ENCODE measurements at places on chromosomes 2 and 18.

- no peak for DNase-seq
Measured at GRCh38 chr18:46756559-46757201, at the start of gene ST8SIA5. ST8SIA5 (minus strand) TSS chr18:46757053; CDS start chr18:46756508, 545 bp downstream.

- DNase-seq: peak; percentile 21
Measured at GRCh38 chr2:892892-893291, 57.8 kb upstream of the SNTG2 start.

- no peak for DNase-seq
Measured at GRCh38 chr2:101550555-101550954, 75.6 kb upstream of the RFX8 start.

- no peak for DNase-seq
Measured at GRCh38 chr18:22286585-22286984, 117.2 kb downstream of the GATA6 start.

DNA sequence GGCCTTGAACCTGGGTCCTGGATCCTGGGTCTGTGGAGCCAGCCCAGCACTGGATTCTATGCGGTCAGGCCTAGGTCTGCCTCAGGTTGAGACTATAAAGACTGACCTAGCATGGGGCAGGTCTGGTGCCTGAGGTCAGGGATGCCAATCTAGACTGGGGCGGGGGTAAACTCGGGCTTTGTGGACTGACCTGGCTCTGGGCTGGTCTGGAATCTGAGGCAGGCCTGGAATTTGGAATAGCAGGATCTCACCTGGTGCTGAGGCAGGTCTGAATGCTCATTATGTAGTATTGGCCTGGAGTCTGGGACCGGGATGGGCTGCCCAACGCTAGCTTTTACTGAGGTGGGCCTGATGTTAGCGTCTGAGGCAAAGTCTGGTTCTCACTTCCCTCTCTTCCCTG, 256.0 kb downstream of the KIAA1328 start:
- no peak for DNase-seq

GRCh38 chr2:215522237-215522636, 86.4 kb upstream of the FN1 start:
- no peak for DNase-seq

DNA sequence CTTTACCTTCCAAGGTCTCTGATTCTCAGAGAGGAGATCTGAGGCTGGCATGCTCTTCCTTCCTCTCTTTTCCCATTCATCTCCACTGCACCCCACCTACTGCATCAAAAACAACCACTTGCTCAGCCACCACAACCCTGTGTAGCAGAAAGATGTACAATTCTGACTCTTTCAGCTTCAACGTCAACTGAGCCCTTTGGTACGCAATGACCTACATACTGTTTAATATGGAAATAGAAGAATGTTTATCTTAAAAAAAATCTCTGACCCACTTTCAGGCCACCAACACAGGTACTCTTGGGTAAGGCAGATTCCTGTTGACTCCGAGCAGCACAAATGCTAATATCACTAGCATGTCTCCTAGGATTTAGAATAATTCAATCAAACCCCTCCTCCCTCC, 76.2 kb upstream of the AFF3 start:
- no peak for DNase-seq

DNA sequence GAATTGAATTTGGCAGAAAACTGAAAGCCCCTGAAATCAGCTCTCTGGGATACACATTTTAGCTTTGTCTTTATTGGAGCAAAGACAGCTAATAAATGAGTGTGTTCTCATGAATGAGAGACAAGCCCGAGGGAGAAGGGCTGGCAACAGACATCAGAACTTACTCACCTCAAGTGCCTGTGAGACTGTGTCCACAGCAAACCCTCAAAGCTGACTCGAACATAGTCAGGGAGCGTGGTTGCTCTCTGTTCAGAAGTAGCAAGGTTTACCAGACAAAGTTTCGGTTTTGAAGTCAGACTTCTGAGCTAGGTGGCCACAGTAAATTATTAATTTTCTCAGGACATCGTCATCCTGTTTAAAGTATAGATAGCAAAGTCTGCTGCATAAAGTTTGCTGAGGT, 207.9 kb downstream of the CMPK2 start:
- no peak for DNase-seq

- DNase-seq: no peak
Measured at GRCh38 chr2:225031599-225031998, 10.7 kb downstream of the DOCK10 start.

DNA sequence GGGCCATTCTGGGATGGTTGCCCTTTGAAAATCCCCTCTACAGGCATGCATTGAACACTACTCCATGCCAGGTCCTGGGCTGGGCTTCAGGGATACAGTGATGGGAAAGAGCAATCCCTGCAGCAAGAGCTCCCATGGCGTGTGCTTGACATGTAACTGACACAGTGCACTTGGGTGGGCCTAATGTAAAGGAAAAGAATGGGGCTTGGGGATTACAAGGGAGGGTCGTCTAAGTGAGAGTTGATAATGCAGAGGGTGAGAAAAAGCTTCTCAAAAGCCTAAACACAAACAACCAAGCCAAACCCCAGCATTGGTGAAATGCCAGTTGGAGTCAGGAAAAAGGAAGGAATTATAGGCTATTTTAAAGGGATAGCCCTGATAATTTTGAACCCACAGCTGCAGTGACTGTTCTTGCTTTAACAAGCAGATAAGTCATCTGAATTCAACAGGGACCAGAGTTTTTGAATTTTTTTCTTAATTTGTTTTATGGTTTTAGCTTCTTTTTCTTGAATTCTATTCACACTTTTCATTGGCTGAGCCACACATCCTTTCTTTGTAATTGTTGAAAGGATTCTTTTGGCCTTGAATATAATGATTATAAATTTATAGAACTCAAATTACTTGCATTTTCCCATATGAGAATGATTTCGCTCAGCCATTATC, 308.7 kb downstream of the LPIN1 start:
- no peak for DNase-seq

GRCh38 chr2:154350911-154351310, 347.6 kb upstream of the KCNJ3 start:
- no peak for DNase-seq

DNA sequence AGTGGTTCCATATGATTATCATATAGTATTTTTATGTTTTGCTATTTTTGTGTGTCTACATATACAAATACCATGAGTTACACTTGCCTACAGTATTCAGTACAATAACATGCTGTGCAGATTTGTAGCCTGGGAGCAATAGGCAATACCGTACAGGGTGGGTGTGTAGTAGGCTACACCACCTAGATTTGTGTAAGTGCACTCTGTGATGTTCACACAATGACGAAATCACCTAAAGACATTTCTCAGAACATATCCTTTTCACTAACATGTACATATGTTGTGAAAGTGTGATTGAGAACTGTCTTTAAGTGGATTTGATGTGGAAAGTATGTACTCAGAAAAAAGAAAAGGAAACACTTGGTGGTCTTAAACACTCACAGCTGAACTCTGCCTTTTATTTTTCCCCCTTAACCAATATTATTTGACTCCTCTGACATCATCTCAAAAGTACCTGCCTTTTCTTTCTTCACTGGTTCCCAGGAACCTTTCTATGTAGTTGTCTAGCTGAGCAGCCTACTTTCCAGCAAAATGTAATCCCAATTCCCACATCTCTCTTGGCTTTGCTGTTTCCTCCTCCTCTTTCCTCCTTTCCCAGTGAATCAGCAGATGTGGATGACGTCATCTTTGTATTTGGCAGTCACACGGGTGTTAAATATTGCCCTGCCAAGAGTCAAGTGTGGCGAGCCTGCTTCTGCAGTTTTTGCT, 47.7 kb downstream of the OSBPL6 start:
- no peak for DNase-seq

DNA sequence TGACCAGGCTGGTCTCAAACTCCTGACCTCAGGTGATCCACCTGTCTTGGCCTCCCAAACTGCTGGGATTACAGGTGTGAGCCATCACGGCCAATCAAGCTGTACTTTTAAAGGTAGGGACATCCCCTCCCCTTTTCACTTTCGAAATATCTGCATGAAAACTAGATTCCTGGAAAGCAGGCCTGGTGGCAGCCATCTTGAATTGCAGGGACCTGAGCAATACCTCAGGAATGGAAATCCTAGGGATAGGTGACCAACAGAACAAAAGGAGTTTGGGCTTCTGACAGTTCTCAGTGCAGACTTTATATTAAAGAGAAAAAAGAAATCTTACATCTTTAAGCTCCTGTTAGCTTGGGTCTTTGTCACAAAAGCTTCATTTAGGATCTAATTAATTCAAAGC, 62.6 kb downstream of the KLF7 start:
- DNase-seq: no peak

DNA sequence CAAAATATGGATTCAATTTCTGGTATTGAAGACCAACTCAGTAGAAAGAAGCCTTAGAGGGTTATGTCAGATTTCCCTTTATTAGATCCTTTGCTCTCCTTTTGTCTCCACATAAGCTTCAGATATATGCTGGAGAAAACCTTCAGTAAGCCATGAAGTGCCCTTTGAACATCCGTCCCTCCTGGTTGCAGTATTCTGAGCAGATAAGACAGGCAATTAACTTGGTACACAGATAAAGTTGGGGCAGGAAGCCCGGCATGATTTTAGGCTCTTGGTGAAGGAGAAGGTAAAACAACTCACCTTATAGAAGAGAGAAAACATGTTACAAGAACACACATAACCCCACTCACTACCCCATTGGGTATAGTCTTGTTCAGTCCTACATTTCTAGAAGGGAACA, 76.4 kb downstream of the SRD5A2 start:
- no peak for DNase-seq

DNA sequence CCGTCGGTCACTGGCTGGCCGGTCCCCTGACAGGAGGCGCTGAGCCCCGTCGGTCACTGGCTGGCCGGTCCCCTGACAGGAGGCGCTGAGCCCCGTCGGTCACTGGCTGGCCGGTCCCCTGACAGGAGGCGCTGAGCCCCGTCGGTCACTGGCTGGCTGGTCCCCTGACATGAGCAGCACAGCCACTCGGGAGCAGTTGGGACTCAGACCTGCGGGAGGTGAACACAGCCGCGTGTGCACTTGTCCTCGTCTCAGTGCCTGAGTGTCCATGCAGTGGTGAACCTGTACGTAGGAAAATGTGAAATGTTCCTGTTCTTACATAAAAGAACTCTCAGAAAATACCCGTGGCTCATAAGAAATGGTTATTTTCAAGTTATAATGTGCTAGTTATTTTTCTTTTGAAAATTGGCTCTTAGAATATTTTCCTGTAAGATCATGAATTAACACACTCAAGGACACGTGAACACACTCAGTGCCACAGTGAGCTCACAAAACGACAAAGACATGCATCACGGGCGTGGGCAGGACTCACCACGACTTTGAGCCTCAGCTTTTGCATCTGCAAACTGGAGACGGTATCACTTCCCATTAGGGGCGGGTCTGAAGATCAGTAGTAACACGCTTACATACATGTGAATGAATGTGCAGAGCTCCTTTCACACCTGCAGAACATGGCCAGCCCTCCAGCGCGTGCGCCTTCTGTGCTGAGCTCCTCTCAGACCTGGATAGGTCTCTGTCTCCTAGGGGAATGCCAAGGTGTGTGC, 21.1 kb upstream of the NFATC1 start:
- no peak for DNase-seq

- DNase-seq: no peak
Measured at GRCh38 chr18:79527656-79528315, 132.1 kb downstream of the NFATC1 start.

DNA sequence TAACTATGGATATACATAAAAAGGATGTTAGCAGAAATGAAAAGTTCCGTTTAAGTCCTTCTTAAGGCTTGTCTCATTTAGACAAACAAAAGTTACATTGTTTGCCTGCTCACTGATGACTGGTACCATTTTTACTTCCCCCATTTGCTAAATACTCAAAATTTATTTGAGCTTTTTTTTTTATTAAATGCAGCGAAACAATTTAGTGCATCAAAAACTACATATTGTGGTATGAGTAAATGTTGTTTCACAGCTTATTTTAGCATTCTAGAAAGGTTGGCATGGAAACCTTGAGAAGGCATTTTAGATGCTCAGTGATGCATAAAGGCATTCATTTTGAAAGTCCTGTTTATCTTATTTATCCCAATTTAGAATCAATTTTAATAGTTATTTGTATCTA, 100.0 kb downstream of the MAP2 start:
- no peak for DNase-seq

- DNase-seq: no peak
Measured at GRCh38 chr2:128536925-128537620, 218.4 kb upstream of the HS6ST1 start.

- DNase-seq: no peak
Measured at GRCh38 chr2:181426672-181427071, 30.5 kb upstream of the ITGA4 start.

GRCh38 chr2:42196403-42197267, 27.5 kb downstream of the EML4 start:
- DNase-seq: no peak

DNA sequence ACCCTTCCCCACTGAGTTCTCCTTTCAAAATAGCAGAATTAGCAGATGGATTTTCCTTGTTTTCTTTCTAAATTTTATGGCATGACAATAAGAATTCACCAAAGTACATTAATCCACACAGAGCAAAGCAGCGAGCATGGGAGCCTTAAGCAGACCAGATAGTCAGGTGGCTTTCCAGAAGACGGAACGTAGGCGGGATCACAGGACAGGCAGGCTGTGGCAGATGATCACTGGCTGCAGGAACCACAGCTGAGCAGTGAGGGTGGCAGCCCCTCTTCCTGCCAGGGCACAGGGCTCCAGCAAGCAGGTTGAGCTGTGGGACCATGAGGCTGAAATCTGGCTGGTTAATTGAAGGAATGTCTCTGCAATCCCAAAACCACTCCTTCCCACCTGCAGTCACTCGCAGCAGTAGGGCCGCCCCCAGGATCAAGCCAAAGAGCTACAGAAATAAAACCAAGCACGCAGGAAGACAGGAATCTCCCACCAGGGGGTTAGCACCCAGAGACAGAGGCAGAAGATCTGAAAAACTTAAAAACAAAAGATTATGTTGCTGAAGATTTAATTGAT, 259.9 kb downstream of the EIPR1 start:
- DNase-seq: no peak

- DNase-seq: no peak
Measured at GRCh38 chr2:177056481-177056929, 156.1 kb upstream of the HNRNPA3 start.

DNA sequence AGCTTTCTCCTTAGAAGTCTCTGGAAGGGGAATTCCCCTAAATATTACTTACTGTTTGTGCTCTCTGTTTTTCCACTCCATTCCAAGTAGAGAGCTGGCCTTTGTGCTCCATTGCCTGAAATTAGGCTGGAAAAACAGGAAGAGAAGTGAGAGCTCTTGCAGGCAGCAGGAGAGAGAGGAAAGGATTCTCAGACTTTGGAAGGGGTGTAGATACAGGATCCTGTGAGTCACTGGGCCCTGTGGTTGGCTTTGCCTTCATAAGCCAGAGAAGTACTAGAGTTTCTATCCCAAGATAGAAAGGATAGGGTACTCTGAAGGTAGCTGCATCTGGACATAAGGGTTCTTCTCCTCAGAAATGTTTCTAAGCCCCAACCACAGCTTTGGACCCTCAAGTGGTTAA, 188.9 kb downstream of the CMPK2 start:
- no peak for DNase-seq

DNA sequence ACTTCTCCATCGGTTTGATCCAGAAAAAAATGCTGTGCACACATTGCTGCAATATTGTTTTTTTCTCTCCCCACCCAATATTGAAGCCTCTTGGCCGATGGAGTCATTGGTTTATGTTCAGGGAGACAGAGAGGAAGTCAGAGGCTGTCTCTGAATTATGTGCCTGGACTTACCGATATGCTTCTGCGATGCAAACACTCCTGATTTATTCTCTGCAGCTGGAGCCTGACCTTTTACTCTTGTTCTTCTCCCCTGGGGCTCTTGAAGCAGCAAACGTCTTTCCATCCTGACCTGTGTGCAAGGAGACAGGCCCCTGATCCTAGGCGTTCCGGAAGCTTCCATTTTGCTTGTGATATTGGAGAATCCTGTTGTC, 99.6 kb downstream of the PTGR3 start:
- DNase-seq: no peak

GRCh38 chr2:3260959-3261358, 116.7 kb downstream of the EIPR1 start:
- no peak for DNase-seq

Measured in activated CD8-positive, alpha-beta memory T cell treated with anti-CD3 and anti-CD28 coated beads for 24 hours (primary cell).